ENCODE measurements at places on chromosomes 11 and 22.

GRCh38 chr11:33674035-33674814 lies 26.4 kb downstream of the C11orf91 start:
- no peak for DNase-seq

GRCh38 chr11:73862986-73863385 lies 13.7 kb downstream of the COA4 start:
- no peak for DNase-seq

DNA sequence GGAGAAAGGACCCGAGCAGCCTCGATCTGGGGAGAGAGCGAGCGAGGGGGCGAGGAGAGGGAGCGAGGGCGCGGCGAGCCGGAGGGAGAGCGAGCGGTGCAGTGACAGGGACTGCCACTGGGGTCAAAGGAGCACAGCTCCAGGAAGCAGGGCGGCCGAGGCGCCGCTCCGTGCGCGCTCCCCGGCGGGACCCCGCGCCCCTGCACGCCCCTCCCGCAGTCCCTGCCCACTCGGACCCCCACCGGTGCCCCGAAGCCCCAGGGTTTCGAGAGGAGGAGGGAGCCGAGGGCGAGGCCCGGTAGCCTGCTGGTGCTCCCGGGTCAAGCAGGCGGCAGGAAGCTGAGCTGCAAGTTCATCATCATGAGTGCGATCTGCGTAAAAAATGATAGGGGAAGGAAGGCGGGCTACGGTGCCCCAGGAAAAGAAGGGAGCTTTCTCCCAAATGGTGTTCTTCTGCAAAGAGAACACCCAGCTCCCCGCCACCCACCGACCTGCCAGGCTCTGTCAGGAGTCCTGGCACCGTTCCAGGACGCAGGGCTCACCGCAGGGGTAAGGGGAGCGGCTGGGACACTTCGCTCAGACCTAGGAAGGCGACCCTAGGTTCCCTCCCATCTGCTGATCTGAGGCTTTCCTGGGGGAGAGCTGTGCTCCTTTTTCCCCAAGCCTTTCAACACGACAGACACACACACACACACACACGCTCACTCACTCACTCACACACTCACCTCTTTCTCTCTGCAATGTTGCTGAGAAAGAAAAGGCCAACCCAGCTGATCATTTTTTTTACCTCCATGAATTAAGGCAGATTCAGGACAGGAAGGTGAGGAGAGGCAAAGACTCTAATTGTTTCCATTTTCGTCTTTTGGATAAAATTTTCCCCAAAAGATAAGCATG lies at the start of gene MPPED2:
Gene MPPED2, minus strand, starts transcription at position 103 of the 894 bp plus-strand sequence. CDS start 5,980 bp downstream, outside the sequence.
- DNase-seq = no peak

DNA sequence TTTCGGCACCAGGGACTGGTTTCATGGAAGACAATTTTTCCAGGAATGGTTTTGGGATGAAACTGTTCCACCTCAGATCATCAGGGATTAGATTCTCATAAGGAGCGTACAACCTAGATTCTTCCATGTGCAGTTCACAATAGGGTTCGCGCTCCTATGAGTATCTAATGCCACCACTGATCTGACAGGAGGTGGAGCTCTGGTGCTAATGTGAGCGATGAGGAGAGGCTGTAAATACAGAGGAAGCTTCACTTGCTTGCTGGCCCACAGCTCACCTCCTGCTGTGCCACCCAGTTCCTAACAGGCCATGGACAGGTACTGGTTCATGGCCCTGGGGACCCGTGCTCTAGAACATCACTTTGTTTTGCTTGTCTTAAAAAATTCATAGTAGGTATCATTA lies 41.8 kb upstream of the AMPD3 start:
- DNase-seq = no peak

GRCh38 chr11:537622-538430 lies 499 bp downstream of the LRRC56 start:
- no peak for DNase-seq

Data from NCI-H2107 (cell line).